ENCODE measurements at places on chromosomes 16 and 17.

GRCh38 chr16:70728150-70728549 is 42.3 kb upstream of the MTSS2 start:
- DNase-seq: no peak

DNA sequence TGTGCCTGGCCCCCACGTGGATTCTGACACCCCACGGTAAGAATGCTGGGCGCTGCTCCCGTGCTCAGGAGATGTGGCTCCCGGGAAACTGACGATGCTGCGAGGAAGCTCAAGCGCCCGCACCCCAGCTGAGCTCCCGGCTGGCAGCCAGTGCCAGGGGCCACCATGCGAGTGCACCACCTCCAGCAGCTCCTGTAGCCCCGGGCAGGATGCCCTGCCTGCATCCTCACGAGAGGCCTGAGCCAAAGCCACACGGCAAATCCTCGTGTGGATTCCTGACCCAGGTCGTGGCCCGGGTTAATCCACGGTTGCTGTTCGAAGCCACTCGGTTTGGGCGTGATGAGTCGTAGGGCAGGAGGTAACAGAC is 11.6 kb upstream of the DPEP1 start:
- DNase-seq: no peak

DNA sequence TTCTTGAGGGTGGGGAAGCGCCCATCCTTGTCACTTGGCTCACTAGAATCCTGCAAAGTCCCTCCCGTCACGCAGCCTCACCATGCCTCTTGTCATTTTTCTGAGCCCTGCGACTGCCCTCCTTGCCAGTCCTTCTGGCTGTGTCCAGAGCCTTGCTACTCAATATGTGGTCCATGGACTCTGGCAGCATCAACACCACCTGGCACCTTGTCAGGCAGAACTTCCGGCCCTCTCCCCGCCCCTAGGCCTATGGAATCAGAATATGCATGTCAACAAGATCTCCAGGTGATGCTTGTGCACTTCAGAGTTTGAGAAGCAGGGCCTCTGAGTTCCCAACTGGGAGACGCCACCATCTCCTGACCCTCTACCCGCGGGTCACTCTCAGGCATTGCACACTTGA is 12.1 kb downstream of the PIMREG start:
- DNase-seq: no peak

DNA sequence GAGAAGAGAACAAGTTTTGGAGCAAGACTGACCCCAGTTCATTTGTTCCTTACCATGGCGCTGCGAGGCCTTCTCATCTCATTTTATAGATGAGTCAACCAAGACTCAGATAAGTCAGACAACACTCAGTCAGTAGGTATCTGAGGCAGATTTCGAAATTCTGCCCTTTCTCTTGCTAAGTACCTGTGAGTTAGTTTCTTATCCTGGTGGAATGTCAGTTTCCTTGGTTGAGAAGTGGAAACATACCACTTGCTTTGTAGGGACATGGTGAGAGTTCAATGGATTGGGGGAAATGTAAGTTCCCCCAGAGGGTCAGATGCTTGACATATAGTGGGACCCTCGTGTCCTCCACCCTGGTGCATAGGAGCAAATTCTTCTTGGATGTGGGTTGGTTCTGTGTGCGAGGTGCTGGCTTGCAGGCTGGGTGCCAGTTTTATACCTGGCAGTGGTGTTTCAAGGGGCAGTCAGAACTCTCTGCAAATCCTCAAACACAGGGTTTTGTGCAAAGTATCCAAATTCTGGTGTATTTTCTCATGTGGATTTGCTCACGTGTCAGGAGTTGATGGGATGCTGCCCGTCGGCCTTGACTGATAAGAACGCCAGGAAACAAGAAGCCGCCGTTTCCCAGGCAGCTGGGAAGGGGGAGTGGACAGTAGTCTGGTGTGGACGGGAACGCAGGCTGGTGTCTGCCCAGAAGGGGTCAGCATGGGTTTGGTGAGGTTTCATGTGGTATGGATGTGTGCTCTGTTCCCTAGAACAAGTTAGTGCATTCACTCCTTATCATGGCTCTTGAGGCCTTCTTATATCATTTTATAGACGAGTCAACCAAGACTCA is 61.1 kb upstream of the CIBAR2 start:
- DNase-seq: no peak

GRCh38 chr16:14015948-14016347 is 55.2 kb upstream of the MRTFB start:
- DNase-seq: no peak

GRCh38 chr16:5001571-5001970 is 32.2 kb downstream of the NAGPA start:
- DNase-seq: no peak

GRCh38 chr16:81385031-81385756 is 59.4 kb upstream of the CMIP start:
- DNase-seq: no peak

DNA sequence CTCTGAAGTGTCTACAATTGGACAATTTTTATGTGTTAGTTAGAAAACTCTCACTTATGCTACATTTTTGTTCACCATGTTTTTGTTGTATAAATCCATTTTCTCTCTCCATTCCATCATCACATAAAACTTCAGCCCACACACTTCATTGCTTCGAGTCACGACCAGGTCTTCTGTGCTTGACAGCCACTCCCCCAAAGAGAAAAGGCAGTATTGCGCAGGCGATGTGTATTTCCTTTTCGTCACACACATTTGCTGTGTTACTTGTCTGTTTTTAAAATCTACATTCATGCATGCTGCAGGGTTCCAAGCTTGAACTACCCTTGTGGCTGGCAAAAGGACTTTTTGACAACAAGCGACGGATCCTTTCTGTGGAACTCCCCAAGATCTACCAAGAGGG is 10.5 kb downstream of the GINS3 start:
- DNase-seq: no peak

DNA sequence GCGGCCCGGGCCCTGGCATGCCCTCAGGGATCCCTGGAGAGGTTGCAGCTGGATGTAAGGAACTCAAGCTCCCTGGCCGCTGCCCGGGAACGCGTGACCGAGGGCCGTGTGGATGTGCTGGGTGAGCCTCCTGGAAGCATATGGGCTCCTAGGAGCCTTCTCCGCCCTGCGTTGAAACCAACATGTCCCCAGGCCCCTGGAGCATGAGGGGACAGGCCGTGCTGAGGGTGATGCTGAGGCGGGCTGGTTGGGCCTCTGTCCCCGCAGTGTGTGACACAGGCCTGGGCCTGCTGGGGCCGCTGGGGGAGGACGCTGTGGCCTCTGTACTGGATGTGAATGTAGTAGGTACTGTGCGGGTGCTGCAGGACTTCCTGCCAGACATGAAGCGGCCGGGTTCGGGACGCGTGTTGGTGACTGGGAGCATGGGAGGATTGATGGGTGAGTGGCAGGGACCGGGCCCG is 5.7 kb upstream of the HSD17B1 start:
- DNase-seq: no peak

DNA sequence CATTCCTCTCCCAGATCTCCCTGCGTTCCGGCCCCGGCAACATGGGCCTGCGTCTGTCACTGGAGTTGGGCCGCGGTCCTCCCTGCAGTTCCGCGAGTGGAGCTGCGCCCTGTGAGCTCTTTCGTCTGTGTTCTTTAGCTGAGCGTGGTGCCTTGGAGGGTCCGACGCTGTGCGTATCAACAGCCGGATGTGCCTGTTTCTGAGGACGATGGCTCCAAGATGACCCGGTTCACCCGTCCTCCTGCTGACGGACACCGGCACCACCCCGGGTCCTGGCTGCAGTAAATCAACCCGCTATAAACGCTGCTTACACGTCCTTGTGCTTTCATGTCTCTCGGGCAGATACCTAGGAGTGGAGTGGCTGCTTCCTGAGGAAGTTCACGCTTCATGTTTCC is 44.8 kb upstream of the GNG13 start:
- DNase-seq: no peak

DNA sequence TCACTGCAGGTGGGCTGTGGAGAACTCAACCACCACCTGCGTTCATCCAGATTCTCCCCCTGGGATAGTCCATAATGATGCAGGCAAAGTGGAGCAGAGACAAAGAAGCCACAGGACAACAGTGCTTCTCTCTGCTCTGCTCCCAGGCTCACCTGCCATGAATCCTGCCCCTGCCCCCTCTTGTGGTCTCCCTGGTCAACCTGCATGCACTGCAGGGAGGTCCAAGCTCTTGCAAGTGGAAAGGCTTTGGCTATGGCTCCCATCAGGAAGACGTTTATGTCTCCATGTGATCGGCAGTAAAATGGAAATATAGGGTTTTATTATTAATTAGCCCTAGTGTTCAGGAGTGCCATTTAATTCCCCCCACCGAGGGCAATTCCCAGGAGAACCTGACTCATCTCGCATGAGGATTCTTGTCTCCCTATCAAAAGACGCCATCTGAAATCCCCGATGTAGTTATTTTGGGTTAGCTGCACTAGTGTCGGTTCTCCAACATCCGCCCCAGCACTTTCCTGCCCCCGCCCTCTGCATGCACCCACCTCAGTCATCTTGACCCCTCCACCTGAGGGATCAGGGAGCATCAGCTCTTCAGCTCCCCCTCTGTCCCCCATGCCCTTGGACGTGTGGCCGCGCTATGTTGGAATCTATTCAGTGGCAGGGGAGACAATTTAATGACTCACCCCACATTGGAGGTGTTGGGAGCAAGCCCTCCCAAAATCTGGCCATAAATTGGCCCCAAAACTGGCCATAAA is 91.8 kb downstream of the KCNJ12 start:
- no peak for DNase-seq

GRCh38 chr17:79843474-79843815 is 4.2 kb upstream of the CBX4 start:
- DNase-seq: no peak

DNA sequence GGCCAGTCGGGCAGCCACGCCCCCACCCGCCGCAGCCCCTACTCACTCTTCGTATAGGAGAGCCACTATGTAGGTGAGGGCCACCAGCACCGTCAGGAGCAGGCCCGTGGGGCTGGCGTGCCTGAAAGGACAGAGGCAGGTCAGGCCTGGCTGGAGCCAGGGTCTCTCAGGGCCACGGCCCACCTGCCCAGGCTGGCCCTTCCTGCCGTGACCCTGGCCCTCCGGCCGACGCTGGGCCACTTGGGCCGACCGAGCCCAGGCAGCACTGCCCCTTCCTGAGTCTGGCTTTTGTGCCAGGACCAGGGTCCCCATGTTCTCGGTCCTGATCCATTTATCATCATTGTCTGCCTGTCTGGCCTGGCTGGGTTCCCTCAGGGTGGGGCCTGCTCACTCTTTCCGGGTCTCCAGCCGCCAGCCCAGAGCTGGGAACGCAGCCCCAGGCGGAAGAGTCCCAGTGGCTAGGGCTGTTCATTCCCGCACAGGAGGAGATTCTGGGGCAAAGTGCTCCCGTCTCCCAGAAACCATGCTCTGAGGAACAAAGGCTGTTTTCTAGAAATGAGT is 10.1 kb upstream of the RASD1 start:
- no peak for DNase-seq

DNA sequence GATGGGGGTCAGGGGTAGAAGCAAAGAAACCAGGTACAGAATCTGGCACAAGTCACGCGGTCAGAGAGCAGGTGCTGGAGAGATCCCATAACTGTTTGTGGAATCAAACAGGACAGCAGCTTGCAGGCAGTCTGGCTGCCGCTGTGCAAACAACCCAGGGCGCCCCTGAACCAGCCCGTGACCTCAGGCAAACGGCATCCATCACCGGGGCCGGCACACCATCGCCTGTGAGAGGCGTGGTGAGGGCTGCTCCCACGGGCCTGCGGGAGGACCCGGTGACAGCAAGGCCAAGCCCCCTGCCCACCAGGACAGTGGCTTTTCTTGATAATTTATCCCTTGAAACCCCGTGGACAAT is 47.9 kb downstream of the CBFA2T3 start:
- DNase-seq: no peak

DNA sequence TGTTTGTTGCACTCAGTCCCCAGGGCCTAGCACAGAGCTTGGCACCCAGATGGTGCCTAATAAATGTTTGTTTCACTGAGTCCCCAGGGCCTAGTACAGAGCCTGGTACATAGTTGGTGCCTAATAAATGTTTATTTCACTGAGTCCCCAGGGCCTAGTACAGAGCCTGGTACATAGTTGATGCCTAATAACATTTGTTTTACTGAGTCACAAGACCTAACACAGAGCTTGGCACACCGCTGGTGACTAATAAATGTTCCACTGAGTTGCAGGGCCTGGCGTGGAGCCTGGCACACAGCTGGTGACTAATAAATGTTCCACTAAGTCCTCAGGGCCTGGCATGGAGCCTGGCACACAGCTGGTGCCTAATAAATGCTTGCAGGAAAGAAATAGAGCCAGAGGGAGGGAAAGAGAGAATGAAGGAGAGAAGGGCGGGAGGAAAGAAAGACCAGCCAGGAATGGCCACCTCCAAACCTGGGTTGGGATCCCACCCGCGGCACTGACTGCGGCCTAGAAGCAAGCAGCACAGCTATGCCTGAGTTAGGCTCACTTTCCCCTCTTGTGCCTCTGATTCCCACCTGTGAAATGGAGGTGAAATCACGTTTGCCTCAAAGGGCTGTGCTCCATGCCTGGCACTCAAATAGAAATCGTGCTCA is 7.5 kb downstream of the SLC5A11 start:
- no peak for DNase-seq

DNA sequence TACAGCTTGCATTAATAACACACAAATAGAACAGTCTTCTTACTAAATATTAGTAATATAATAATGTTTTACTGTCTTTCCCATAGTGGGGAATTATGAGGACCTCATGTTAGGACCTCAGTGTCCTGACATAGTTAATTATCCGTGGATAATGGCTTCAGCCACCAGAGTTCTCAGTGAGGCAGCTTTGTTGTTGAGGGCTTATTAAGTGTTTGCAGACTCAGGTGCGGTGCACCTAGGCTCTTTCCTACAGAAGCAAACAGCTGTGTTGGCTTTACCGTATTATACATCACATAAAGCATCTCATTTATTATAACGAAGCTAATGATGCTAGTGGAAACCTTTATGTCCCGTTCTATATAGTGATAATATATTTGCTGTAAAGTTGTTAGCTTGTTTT is 246.7 kb downstream of the FTO start:
- DNase-seq: no peak

DNA sequence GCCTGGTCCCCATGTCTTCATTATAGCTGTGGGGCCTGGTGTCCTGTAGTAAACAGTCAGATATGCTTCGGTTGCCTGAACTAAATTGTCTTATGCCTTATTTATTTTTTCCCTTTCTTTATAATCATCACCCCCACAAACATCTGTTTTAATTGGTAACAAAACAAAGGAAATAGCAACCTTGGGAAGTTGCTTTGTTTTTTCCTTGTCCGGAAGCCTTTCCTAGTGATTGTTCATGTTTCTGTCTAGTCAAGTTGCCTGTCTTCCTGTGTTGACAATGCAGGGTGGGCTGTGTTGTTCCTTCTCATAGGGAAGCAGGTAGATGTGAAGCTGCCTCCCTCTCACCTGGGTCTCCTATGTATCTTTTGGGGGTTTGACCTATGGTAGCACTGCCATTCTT is 16.7 kb downstream of the PGS1 start:
- DNase-seq: no peak

DNA sequence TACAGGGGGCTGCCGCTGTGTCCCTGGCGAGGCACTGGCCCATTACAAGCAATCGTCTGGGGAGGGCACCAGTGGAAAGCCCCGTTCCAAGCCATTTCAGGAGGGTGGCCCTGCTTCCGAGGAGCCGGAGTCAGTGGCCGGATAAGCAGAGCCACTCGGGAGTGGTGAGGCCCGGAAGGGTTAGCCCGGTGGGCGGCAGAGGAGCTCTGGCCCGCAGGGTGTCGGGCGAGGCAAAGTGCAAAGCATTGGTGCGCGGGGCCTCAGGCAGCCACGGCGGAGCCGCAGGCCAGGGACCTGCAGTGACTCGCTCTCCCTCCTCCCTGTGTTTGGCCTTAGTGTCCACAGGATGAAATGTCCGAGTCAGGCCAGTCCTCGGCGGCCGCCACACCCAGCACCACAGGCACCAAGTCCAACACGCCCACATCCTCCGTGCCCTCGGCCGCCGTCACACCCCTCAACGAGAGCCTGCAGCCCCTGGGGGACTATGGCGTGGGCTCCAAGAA is 24.6 kb downstream of the NME3 start:
- no peak for DNase-seq

- DNase-seq: no peak
These were observed 23.5 kb downstream of the CACNA1H start for GRCh38 chr16:1176280-1176897.

Measured in activated CD4-positive, CD25-positive, alpha-beta regulatory T cell treated with anti-CD3 and anti-CD28 coated beads, Interleukin-2, amount 50 U/mL, for 16 hours (primary cell).